ENCODE measurements at places on chromosomes 1 and 21. TPM values are rescaled to one million over a fixed set of nuclear protein-coding genes. Genes with fewer than 3 reads are reported as not detected.
A peak's percentile ranks its signal among the peaks of the same experiment; 100 is the strongest.

KPRP gene
- total RNA-seq, result not detected

GUCA2A gene
- not detected for total RNA-seq

SLC1A7 gene
- not detected for total RNA-seq

TCHH gene
- not detected for total RNA-seq

FASLG gene
- total RNA-seq, result 0.24 TPM

IL19 gene
- not detected for total RNA-seq

- H3K27me3 ChIP-seq, result no peaks in the 10 kb centered on the region
- H3K4me1 ChIP-seq, result no peaks in the 10 kb centered on the region
- no peaks in the 10 kb centered on the region for H3K36me3 ChIP-seq
- no peak overlapping the region for H3K4me3 ChIP-seq
- no peak overlapping the region for H3K27ac ChIP-seq
Observed at GRCh38 chr1:53557369-53557768, 98.2 kb downstream of the DMRTB1 start.

DNA sequence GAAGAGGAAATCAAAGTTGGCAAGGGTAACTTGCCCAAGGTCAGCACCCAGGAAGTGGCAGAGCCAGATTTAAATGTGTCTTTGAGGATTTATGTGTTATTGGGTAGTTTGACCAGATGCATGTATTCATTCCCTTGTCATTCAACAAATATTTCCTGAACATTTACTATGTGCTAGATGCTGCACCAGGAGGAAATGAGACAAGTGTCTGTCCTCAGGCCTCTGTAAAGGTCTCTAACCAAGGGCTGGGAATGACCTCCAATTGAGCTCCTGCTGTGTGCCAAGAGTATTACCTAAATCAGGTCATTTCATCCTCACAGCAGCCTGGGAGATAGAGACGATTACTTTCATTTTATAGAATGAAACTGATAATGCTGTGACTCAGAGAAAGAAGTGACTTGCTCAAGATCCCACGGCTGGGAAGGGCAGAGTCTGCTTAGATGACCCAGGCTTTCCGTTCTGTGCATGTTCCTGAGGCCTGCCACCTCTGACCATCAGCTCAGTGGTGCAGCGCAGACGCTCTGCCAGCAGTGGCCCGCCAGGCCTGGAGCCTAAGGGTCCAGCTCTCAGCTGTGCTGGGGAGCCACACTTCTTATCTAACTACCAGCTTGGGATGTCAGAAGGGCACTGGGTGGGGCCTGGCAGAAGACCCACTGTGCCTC, 3.5 kb upstream of the TTC22 start:
- H3K27ac ChIP-seq, result no peak overlapping the region
- H3K36me3 ChIP-seq, result no peaks in the 10 kb centered on the region
- H3K4me3 ChIP-seq, result no peak overlapping the region
- peaks cover 38% of the 10 kb centered on the region for H3K4me1 ChIP-seq
- DNase-seq, result no peak
- H3K27me3 ChIP-seq, result no peaks in the 10 kb centered on the region

DNA sequence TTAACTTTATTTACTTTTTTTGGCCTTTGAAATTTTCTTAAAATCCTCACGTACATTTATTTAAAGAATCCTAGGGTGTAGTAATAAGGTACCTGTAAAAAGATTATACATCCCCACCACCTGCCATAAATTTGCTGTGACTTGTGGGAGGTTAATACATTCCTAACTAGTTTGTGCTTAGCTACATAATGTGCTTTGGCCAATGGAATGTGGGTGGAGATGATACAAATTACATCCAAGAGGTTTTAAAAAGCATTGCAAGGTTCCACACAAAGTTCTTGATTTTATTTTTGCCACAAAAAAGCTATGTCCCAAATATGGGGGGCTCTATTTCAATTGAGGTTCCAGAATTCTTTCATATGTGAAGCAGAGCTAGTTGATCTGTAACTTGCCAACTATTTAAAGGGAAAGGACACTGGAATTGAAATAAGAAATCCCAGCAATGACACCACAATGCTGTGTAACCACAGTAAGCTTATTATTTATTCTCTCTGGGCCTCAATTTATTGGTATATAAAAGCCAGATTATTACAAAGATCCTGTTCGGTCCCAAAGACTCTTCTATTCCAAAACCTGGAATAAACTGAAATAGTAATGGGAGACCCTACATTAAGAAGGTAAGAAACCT, 15.7 kb downstream of the ASPM start:
- no peaks in the 10 kb centered on the region for H3K4me1 ChIP-seq
- DNase-seq, result no peak
- H3K27me3 ChIP-seq, result no peaks in the 10 kb centered on the region
- H3K36me3 ChIP-seq, result no peaks in the 10 kb centered on the region
- H3K4me3 ChIP-seq, result no peak overlapping the region
- no peak overlapping the region for H3K27ac ChIP-seq

GRCh38 chr1:103576065-103576464, 4.7 kb downstream of the AMY2B start:
- no peak overlapping the region for H3K4me3 ChIP-seq
- H3K36me3 ChIP-seq, result no peaks in the 10 kb centered on the region
- no peaks in the 10 kb centered on the region for H3K27me3 ChIP-seq
- H3K27ac ChIP-seq, result no peak overlapping the region
- no peaks in the 10 kb centered on the region for H3K4me1 ChIP-seq

DNA sequence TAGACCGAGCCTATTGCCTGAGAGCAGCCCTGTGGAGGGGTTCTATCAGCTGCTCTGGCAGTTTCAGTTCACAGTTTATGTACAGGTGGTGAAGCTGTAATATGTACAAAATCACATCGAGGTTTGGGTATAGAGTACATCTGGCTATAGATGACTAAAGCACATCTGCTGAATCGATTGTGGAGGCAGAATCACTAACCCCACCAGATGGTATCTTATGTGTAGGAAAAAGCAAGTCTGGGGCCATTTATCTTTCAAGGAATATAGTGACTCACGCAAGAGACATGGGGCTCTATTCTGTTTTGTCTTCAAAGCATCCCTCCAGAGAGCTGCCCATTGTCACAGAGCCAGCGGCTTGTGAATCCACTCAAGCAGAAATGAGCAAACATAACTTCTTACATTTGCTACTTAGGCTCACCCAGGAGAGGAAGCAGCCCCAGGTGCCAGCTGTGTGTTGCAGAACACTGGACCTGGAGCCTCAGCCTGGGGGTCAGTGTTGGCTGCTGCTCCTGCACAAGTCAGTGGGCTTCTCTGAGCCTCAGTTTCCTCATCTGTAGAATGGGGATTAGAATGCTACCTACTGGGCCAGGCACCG, 21.3 kb downstream of the MIIP start:
- H3K27ac ChIP-seq, result no peak overlapping the region
- no peak for DNase-seq
- no peaks in the 10 kb centered on the region for H3K27me3 ChIP-seq
- no peaks in the 10 kb centered on the region for H3K4me1 ChIP-seq

GRCh38 chr1:179823693-179824092, 53.9 kb downstream of the TOR1AIP2 start:
- DNase-seq, result no peak
- H3K27me3 ChIP-seq, result no peaks in the 10 kb centered on the region
- no peak overlapping the region for H3K4me3 ChIP-seq
- H3K4me1 ChIP-seq, result no peaks in the 10 kb centered on the region

- H3K4me1 ChIP-seq, result no peaks in the 10 kb centered on the region
- no peaks in the 10 kb centered on the region for H3K27me3 ChIP-seq
- H3K27ac ChIP-seq, result no peak overlapping the region
- H3K36me3 ChIP-seq, result no peaks in the 10 kb centered on the region
- H3K4me3 ChIP-seq, result no peak overlapping the region
Observed at GRCh38 chr1:10204003-10204642, 6.2 kb upstream of the KIF1B start.

DNA sequence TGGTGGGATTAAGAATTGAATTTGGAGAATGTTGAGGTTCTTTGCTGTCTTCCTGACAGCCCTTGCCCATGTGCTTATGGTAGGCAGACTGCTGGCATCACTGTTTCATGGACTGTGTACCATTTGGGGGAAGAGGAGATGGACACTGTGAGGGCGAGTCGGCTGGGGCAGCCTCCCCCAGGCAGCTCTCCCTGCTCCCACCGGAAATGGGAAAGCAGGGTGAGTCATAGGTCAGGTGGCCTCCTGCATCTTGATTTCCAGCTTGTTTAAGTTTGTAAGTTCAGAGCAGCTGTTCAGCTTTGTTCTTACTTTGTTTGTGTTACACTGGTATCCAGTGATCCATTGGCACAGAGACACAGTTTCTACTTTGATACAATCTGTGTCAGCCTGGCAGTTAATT, 87.2 kb upstream of the CNIH3 start:
- no peak for DNase-seq
- H3K27me3 ChIP-seq, result no peaks in the 10 kb centered on the region
- H3K4me3 ChIP-seq, result no peak overlapping the region
- no peaks in the 10 kb centered on the region for H3K4me1 ChIP-seq
- no peak overlapping the region for H3K27ac ChIP-seq

DNA sequence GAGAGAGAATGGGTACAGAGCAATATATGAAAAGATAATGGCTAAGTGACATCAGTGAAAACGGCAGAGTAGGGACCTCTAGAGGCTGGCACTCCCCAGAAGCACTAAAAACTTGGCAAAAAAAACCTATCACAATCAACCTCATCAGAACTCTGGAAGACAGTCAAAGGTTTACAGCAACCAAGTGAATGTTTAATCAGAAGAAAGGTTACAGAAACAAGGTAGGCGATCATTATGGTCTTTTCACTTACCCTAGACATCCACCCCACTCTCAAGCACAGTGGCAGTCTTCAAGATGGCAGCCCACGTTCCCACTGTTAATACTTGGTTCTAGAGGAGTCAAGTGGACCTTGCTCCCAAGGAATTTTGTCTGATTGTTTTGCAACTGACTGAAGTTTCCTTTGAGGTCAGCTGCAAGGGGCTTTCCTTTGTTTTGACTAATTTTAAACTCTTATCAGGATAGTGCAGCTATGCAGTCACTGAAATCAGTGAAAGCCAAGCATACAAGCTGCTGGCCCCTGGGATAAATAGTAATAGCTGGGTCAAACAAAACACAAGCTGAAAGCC, 7.2 kb downstream of the KIFAP3 start:
- H3K4me1 ChIP-seq, result peaks cover 4% of the 10 kb centered on the region
- no peak for DNase-seq
- no peak overlapping the region for H3K4me3 ChIP-seq
- no peak overlapping the region for H3K27ac ChIP-seq
- H3K27me3 ChIP-seq, result no peaks in the 10 kb centered on the region

- H3K36me3 ChIP-seq, result no peaks in the 10 kb centered on the region
- H3K4me3 ChIP-seq, result no peak overlapping the region
- no peak for DNase-seq
- no peaks in the 10 kb centered on the region for H3K27me3 ChIP-seq
- no peaks in the 10 kb centered on the region for H3K4me1 ChIP-seq
Observed at GRCh38 chr1:168373869-168374268, 93.2 kb downstream of the TBX19 start.

DNA sequence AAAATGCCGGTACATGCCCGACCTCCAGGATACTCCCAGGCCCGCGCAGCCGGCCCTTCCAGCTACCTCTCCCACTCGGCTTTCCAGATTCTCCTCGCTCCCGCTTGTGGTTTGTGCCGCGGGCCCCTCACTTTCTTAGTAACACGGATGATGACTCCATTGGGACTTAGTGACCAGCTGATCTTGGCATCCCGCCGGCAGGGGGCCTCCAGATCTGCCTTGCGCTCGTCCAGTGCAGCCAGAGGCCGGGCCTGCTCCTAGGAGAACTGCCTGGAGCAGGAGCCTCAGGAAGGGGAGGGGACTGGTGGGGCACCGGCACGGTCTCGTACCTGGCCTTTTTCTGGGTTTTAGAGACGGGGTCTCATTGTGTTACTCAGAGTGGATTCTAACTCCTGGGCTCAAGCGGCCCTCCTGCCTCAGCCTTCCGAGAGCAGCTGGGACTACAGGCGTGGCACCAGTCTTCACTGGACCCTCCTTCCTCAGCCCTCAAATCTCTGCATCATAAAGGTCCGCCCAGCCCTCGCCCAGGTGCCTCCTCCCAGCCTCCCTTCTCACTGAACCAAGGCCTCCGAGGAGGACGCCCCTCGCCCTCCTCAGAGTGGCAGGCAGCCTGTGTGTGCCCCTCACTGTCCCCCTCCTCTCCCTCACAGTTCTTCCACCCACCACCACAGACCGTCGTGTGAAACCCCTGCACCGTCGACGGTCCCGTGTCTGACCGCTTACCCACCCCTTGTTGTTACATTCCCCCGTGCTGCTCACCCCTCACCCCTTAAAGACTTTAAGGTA, 78.6 kb downstream of the SLC25A24 start:
- H3K4me1 ChIP-seq, result no peaks in the 10 kb centered on the region
- no peaks in the 10 kb centered on the region for H3K36me3 ChIP-seq
- H3K4me3 ChIP-seq, result no peak overlapping the region
- no peak overlapping the region for H3K27ac ChIP-seq
- H3K27me3 ChIP-seq, result no peaks in the 10 kb centered on the region

GRCh38 chr1:42957880-42958487, 684 bp downstream of the SLC2A1 start:
- H3K27me3 ChIP-seq, result no peaks in the 10 kb centered on the region
- H3K4me1 ChIP-seq, result peaks cover 47% of the 10 kb centered on the region
- peak overlapping the region; percentile 96 for H3K4me3 ChIP-seq
- H3K36me3 ChIP-seq, result no peaks in the 10 kb centered on the region
- peak; percentile 89 for DNase-seq

- no peak for DNase-seq
- H3K27me3 ChIP-seq, result no peaks in the 10 kb centered on the region
- peaks cover 21% of the 10 kb centered on the region for H3K4me1 ChIP-seq
- H3K36me3 ChIP-seq, result no peaks in the 10 kb centered on the region
- no peak overlapping the region for H3K4me3 ChIP-seq
- no peak overlapping the region for H3K27ac ChIP-seq
Observed at GRCh38 chr1:186615332-186615731, 64.9 kb downstream of the PTGS2 start.

- H3K27me3 ChIP-seq, result no peaks in the 10 kb centered on the region
- H3K36me3 ChIP-seq, result no peaks in the 10 kb centered on the region
- DNase-seq, result no peak
- no peak overlapping the region for H3K4me3 ChIP-seq
- H3K27ac ChIP-seq, result peak overlapping the region; percentile 40
Observed at GRCh38 chr1:24526045-24526444, 23.4 kb downstream of the RCAN3 start.

DNA sequence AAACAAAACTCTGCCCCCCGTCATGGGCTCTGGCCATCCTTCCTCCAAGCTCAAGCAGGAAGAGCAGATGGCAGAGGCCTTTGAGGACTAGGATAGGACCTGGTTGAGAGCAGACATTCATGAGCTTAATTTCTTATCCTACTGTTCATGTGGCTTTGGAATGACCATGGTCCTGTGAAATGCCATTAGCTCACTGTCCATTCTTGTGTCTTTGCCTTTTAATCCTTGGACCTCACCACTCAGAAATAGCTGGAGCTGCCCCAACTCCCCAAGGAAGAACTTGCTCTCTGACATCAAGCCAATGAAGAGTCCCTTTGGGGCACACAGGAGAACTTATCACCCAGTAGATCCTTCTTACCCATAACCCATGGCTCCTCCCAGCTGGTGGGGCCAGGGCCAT, 11.6 kb upstream of the FAM20B start:
- no peaks in the 10 kb centered on the region for H3K27me3 ChIP-seq
- H3K4me1 ChIP-seq, result no peaks in the 10 kb centered on the region
- H3K36me3 ChIP-seq, result no peaks in the 10 kb centered on the region
- no peak overlapping the region for H3K4me3 ChIP-seq

DNA sequence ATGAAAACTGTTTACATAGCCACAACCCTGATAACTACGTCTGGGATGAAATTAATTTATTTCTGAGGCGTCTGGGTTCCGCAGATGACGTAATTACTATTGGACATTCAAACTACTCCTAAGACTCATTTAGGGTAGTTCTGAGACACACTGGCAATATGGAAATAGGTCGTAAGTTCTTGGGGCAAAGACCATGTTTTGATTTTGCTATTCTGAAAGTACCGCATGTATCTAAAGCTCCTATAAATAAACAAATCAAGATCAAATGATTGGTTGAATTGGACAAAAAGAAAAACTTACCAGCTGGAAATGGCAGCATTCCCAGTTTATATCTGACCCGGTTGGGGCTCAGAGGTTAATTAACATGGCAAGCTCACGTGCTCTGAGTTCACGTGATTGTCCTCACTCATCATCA, 74.3 kb downstream of the DHRS3 start:
- no peak overlapping the region for H3K4me3 ChIP-seq
- H3K36me3 ChIP-seq, result no peaks in the 10 kb centered on the region
- H3K27me3 ChIP-seq, result no peaks in the 10 kb centered on the region
